ENCODE measurements at places on chromosomes 7 and 10.

- peak; percentile 44 for DNase-seq
Observed at GRCh38 chr7:158740013-158740656, 35.5 kb upstream of the NCAPG2 start.

DNA sequence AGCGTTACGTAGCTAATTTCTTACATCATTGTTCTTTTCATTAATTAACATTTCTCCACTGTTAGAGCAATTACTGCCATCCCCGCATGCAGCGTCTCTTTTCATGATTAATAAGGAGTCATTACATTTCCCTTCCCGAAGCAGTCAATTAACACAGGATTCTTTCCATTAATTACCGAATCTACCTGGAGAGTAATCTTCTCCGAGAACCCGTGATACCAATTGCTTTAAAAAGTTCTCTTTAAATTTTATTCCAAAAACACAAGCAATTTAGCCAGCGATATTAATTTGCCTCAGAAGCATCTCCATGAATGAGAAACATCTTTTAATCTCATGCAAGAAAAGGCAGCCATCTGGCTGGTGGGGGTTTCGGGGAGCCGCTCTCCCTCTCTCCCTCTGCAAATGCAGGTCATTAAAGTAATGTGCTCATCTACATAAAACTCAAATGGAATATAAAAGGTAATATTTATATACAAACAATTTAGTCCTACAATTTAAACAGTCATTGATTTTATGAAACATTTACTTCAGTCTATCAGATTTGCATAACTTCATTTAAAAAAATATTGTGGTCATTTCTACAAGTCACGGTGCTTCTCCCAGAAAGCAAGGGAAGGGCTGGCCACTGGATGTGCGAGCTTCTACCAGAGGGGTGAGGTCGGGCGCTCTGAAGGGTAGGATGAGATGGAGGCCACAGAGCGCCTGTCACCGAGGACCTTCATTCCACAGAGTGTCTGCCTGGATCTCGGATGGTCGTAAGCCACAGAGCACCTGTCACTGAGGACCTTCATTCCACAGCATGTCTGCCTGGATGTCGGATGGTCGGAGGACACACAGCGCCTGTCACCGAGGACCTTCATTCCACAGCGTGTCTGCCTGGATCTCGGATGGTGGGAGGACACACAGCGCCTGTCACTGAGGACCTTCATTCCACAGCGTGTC lies 145.0 kb downstream of the WDR37 start:
- DNase-seq: no peak

DNA sequence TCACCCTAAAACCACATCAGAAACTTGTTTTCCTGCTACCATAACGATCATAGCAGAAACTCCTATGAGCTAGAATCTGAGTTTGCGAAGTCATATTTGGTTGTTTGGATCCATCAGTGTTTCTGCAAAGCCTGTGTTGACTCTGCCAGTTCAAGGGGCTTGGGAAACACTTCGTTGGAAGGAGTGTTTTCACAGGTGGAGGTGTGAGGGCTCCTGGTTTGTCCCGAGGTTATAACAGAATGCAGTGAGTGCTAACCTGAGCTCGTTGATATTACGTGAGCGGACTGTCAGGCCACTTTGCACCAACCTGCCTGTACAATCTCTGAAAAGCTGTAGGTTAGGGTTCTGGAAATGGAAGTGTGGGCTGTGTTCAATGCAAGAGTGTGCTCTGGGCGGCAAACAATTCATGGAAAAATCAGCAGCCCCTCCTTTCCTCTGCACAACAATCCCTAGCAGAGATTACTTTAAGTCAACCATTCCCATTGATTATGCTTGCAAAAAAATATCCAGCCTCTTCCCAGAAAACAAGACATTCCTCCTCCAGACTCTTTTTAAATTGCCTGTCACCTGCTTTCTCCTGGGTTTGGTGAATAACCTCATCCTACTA lies 622.0 kb downstream of the TYW1 start:
- DNase-seq: no peak

- DNase-seq: no peak
Observed at GRCh38 chr7:11709196-11709595, 122.8 kb downstream of the THSD7A start.

GRCh38 chr7:157002819-157003421 lies 7.5 kb downstream of the MNX1 start:
- no peak for DNase-seq

DNA sequence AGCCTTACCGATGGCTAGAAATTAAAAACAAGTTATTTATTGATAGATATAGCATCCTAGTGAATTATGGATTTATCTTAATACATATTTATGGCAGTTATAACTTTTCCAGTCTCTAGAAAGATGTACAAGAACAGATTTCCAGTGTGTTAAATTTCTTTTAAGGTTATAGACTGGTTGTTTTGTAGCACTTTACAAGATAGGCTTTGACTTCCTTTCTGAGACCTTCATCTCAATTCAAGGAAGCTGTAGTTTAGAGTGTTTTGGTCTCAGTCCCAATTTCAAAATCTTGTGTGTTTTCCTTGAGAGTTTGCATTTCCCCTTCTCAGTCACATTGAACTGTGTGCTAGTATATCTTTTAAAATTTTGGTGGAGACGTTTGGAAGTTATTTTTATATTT lies 30.1 kb downstream of the PLEKHA1 start:
- no peak for DNase-seq

DNA sequence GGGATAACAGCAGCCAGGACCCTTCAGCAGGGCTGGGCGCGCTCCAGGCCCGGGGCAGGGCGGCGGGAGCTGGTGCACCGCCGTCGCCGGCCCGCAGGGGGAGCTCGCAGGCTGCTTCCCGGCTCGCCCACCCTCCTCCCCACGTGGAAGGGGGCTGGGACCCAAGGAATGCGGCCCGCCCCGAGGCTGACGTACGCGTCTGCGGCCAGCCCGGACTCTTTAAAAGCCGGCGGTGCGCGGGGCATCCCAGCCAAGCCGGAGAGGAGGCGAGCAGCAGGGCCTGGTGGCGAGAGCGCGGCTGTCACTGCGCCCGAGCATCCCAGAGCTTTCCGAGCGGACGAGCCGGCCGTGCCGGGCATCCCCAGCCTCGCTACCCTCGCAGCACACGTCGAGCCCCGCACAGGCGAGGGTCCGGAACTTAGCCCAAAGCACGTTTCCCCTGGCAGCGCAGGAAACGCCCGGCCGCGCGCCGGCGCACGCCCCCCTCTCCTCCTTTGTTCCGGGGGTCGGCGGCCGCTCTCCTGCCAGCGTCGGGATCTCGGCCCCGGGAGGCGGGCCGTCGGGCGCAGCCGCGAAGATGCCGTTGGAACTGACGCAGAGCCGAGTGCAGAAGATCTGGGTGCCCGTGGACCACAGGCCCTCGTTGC lies at the start of gene PFKFB3:
TSS of gene PFKFB3 (plus strand) at position 249 of the 647 bp plus-strand sequence. CDS start at position 578, 329 bp downstream.
- DNase-seq: no peak

- DNase-seq: no peak
Observed at GRCh38 chr7:29084832-29085231, 61.5 kb downstream of the CPVL start.

GRCh38 chr10:72783410-72783833 lies 91.5 kb downstream of the MCU start:
- DNase-seq: no peak

DNA sequence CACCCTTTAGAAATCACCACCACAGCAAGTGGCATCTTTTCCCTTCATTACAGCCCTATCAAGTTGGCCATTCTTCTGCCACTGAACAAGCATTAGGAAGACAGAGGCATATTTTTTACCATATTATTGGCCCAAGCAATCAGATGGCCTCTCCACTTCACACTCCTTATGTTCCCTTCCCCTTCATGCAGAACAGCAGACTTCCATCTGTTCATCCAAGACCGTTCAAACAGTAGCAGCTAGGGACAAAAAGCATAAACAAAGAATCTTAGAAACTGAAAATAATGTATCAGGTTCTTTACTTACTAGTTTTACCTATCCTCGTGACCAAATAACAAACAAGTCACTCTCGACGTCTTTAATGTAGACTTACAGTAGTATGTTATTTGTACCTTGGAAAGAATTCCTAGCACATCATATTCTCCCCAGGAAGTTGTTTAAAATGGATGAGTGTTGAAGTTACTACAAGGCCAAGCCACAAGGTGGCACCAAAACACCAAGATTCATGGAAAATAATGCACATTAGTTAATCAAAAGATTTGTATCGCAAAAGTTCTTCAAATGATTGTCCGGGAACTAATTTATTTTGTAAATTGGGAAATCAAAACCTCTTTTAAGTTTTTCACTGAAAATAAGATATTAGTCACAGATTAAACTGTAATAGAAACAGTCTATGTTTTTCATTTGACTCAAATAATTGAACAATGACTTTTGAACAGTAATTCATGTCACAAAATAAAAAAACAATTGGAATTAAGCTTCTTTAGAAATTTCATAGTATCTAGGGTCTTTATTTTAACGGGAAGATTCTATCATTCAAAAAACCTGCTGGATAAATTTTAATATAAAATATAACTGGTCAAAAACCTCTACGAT lies 112.1 kb downstream of the VPS41 start:
- peak; percentile 11 for DNase-seq

- DNase-seq: no peak
Observed at GRCh38 chr7:67597161-67597560, 600.5 kb downstream of the TYW1 start.

DNA sequence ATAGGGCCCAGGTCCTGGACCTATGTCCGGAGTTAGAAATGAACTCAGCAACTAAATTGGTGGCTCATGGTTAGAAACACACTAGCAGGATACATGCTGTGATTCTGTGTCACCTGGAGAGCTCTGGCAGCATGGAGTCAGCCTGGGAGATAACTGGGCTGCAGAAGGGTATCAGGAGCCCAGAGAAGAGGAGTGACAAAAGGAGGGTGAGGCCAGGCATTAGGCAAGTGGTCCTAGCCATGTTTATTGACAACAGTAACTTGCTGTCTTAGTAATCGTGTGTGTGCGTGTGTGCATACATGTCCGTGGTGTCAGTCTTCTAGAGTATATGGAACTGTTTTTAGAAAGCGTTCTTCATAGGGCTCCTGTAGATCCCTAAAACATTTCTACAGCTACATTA lies 157.5 kb upstream of the PHYHIPL start:
- no peak for DNase-seq

DNA sequence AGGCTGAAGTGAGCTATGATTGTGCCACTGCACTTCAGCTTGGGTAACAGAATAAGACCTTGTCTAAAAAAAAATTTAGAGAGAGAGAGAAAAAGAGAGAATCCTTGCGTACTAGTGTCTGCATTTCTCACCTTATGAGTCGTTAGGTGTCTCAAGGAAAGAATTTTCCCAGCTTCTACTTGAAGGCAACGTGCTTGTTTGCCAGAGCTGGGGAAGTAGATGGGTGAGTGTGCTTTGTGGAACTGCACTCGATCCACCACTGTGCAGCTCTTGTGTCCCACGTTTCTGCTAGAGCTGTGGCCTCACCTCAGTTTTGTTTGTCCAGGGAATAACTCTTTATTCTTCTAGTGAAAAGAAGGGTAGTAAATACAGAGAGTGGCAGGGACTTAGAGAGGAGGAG lies 38.9 kb downstream of the HDAC9 start:
- DNase-seq: no peak

- no peak for DNase-seq
Observed at GRCh38 chr7:92727755-92728154, 108.6 kb downstream of the CDK6 start.

DNA sequence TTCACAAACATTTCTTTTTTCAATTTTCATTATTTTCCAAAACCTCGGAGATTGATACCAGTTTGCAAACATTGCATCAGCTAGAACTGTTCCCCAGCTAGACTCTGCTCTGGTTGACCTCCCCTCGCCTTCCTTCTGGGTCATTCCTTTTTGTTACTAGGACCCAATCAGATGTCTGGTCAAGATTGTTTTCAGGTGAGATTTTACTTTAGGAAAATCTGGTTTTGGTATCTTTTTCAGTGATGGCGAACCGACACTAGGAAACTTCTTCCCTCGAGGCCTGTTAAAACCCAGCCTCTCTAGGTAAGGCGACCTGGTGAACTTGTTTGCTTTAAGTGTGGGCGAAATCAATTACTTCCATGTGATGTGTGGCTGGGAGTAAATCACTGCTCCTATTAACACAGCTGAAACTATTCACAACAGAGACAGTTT lies 8.4 kb downstream of the PROSER2 start:
- no peak for DNase-seq

- no peak for DNase-seq
Observed at GRCh38 chr7:157752832-157753291, 416.1 kb downstream of the DNAJB6 start.

- DNase-seq: no peak
Observed at GRCh38 chr7:140568021-140568813, 72.4 kb downstream of the DENND2A start.

- DNase-seq: no peak
Observed at GRCh38 chr10:11516431-11516746, 95.1 kb downstream of the USP6NL start.

- DNase-seq: no peak
Observed at GRCh38 chr7:85160223-85160622, 26.6 kb downstream of the SEMA3D start.

- DNase-seq: no peak
Observed at GRCh38 chr10:16518822-16519221, 2.9 kb downstream of the C1QL3 start.

- DNase-seq: no peak
Observed at GRCh38 chr10:22230158-22230833, 12.5 kb upstream of the EBLN1 start.

GRCh38 chr10:11758527-11759236 lies 16.5 kb downstream of the ECHDC3 start:
- no peak for DNase-seq

- no peak for DNase-seq
Observed at GRCh38 chr7:15016766-15017165, 114.2 kb upstream of the DGKB start.

DNA sequence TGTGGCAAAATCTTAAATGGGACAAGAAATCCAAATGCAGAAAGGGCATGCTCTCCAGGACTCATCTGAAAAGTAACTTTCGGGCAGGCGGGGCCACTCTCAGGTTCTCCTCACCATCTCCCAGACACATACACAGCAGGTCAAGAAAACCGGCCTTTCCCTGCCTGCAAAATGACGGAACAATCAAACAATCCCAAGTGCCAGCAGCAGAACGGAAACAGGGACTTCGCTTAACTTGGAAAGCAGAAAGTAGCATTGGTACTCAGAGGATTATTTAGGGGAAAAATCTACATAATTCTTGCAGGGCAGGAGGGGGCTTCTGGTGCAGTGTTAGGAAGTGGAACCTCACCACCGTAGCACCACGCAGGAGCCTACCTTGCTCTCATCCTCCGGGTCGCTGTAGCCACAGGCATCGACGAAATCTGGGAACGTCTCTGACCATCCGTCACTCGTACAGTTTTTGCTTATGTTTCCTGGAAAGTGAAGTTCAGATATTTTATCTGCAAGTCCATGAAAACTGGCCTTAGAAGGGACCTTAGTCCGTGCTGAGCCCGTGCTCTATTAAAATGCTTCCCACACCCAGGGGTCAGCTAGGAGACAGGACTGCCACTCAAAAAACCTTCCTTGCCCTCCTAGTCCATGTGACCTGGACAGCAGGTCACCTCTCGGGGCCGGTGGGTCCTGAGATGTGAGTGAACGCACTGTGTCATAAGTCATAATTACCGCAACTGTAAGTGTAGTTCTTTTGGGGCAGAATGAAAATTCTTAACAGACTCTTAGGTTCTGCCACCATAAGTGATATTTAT lies 41.1 kb downstream of the VIPR2 start:
- DNase-seq: no peak

GRCh38 chr10:83190614-83191013 lies 948.7 kb upstream of the GHITM start:
- DNase-seq: no peak

Measured in GM04503 (cell line).